ENCODE measurements at places on chromosomes 3 and 15.

GRCh38 chr3:123064914-123065313 is 1.9 kb upstream of the PDIA5 start:
- DNase-seq = no peak

GRCh38 chr15:82051664-82052063 is 5.8 kb upstream of the MEX3B start:
- DNase-seq = peak; percentile 21

DNA sequence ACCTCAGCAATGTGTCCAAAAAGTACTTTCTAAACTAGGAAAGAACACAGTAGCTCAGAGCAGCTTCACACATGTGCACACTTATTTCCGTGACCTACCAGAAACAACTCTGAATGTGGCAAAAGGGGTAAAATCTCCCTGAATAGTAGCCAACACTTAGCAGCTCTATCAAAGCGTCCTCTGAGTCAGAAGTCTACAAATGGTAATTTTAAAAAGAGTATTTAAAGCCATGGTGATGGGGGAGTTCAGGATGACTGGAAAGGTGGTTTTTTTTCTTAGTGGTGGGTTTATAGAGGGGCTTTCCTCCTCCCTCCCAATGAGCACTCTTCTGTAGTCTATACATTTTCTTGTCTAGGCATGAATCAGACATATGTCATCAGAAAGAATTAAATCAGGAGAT is 223.8 kb upstream of the PRICKLE2 start:
- no peak for DNase-seq

DNA sequence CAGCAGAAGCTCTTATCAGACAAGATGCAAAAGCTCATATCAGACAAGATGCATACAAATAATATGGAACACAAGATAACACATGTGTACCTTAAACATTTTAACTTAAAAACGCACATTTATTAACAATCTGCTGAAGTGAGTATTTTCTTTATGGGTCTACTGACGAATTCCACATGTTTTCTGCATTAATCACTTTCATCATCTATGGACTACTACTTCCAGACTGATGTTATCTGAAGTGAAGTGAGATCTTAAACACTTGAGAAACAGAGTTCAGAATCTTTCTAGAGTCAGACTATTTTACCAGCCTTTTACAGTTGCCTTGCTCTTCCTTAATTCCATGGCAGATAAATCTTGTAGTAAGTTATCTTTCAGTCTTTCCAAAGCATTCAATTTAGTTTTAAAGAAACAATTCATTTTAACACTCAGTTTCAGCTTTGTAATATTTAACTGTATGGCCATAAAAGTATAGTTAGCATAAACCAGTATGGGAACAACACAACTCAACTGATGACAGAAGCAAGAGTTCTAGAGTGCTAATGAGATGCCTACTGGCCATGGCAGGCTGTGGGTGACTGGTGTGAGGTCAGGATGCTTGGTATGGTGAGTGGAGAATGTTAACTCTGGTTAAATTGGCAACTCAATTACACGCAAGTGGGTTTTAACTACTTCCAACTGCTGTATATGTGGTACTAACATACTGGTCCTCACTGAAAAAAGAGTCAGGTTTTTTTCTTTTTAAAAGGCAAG is 9.8 kb downstream of the CMTM6 start:
- no peak for DNase-seq

DNA sequence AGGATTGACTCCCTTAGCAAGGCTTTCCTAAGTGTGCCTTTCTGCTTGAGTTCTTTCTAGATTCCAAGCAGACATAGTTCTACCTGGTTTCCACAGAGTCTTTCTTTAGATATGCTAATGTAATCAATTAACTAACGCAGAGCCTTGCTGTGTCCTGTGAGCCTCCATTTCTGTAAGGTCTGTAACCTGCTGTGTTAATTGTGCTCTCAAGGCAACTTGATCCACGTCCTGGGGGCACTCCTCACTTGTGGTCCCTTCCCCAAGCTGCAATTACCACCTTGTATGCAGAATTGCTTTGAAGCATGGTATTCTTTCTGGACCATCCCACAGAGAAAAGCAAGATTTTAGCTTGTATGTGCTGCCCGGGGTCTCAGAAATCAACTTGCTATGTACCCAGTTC is 29.5 kb upstream of the THSD4 start:
- no peak for DNase-seq

DNA sequence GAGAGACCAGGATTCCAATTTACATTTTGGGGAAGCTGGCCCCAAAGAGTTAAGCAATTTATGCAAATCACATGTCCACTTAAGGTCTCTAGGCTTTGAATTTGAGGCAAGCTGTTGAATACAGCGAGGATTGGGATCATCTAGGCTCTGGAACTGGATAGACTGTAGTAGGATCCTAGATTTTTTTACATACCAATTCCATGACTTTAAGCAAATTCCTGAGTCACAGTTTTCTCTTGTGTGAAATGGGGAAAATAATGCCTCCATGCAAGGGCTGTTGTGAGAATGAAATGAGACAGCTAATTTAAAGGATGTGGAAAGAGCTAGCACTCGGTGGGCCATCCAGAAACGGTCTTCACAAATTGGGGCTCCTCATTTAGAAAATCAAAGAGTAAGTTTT is 103.4 kb downstream of the MINAR1 start:
- no peak for DNase-seq

Measured in skeletal muscle cell (primary cell).